ENCODE measurements at places on chromosomes 16 and 17.

- DNase-seq, result no peak
Measured at GRCh38 chr16:49855822-49856671, at the start of gene ZNF423. ZNF423 (minus strand) TSS chr16:49856112; CDS start chr16:49855774, 338 bp downstream.

- DNase-seq, result no peak
Measured at GRCh38 chr16:14125708-14126107, 54.6 kb downstream of the MRTFB start.

DNA sequence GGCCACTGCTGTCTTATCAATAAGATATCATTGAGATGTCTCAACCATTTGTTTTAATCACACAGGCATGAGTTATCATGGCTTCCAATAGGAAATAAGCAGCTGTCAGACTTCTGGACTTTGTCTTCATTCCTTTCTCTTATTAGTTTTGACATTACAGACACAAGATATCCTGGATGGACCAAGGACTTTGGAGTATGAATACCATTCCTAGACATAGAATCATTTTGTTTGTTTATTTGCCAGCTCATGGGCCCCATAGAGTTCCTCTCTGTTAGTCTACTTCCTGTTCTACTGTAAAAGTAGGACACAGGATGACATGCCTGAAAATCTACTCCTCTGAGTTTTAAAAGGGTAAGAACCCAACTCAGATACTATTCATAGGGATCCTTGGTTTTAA lies 77.7 kb upstream of the KCNJ16 start:
- DNase-seq, result no peak

- peak; percentile 43 for DNase-seq
Measured at GRCh38 chr16:81696961-81697615, 82.0 kb upstream of the PLCG2 start.

- DNase-seq, result no peak
Measured at GRCh38 chr16:11022002-11022401, 77.6 kb downstream of the CLEC16A start.

DNA sequence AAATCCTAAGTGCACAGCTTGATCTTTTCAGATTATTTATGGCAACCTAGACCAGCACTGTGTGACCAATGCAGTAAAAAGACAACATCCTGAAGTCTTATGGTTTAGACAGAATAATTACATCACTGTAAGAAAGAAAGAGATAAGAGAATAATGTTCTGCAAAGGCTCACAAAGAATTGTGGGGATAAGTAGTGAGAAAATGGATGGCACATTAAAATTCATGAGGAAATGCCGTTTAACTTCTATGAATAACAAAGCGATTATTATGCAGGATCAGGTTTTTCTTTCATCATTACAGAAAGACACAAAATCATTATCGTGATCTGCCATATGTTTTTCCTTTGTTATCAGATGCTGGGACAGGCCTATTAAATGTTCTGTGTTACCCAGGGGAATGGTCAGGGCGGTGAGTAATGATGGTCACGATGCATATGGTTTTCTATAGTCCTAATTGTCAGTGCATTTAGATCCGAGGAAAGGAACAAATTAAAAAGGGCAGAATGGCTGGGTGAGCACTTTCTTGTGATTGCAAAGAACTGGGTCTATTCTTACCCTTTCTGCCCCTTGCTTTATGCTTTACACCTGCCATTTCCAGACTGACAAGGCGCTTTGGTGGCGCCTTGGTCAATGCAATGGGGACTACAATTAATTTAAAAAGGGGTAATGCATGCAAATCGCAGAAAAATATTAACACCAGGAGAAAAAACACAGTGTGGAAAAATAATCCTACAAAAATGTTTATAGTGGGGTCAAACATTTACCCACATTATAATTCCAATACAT lies 18.1 kb upstream of the DHX40 start:
- no peak for DNase-seq

- no peak for DNase-seq
Measured at GRCh38 chr16:21277927-21278706, at the start of gene CRYM. CRYM (minus strand) TSS chr16:21278290; CDS start chr16:21278251, 39 bp downstream.

GRCh38 chr16:12366313-12366712 lies 389.8 kb downstream of the SNX29 start:
- DNase-seq, result no peak

- DNase-seq, result no peak
Measured at GRCh38 chr17:66468241-66469087, 166.1 kb downstream of the PRKCA start.

All from SHP77 (cell line).